Endodermal cell (in vitro differentiated cells): ENCODE measurements at places on chromosomes 3 and 15. TPM values are rescaled to one million over a fixed set of nuclear protein-coding genes. Genes with fewer than 3 reads are reported as not detected.
A peak's percentile ranks its signal among the peaks of the same experiment; 100 is the strongest.

GALNT15 gene
- 0.13 to 0.23 TPM in 2 of 3 replicates, not detected in the other for total RNA-seq

- H3K36me3 ChIP-seq, result no peaks in the 10 kb centered on the region
- H3K4me1 ChIP-seq, result no peaks in the 10 kb centered on the region
- DNase-seq, result no peak
- H3K27ac ChIP-seq, result no peak overlapping the region
- H3K27me3 ChIP-seq, result no peaks in the 10 kb centered on the region
- H3K4me3 ChIP-seq, result no peak overlapping the region
These were observed 126.5 kb upstream of the SLC7A14 start for GRCh38 chr3:170712336-170712735.

- DNase-seq, result no peak
- H3K36me3 ChIP-seq, result no peaks in the 10 kb centered on the region
- H3K27me3 ChIP-seq, result no peaks in the 10 kb centered on the region
These were observed 5.7 kb downstream of the CEP19 start for GRCh38 chr3:196706327-196706726.

DNA sequence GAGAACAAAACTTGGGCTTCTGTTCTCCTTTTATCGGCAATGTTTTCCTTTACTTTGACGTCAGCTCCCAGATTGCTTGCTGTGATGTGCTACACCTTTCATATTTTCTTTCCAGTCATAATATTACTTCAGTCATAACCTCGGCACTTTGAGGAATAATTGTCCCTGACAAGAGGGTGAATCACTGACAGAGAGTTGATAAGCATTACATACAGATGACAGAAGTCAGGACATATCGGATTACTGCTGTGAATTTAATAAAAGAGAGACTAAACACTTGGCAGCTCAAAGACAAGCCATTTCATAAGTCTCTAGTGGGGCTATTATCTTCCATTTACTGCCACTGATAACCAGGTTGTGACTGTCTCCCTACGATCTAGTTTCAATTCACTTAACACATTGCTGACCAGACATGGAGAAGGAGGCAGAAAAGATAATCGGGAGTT lies 362.1 kb upstream of the ARRDC4 start:
- H3K4me1 ChIP-seq, result peaks cover 6% of the 10 kb centered on the region
- no peaks in the 10 kb centered on the region for H3K27me3 ChIP-seq
- DNase-seq, result no peak
- H3K36me3 ChIP-seq, result no peaks in the 10 kb centered on the region

DNA sequence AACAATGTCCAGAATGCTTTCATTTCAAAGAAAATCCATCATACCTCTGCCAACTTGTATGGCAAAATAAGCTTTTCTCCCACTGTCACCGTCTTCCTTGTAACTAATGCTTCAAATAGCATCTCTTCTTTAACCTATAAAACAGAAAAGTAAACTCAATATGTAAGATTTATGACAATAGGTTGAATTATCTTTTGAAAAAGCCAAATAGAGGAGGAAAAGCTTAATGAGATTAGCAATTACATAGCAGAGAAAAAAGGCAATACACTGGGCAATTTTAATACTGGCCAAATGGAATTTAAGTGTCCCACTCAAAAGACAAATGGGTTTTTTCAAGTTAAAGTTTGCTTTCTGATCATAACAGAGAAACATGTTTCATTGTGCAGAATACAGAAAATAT lies 118.1 kb downstream of the MYO9A start:
- H3K27me3 ChIP-seq, result no peaks in the 10 kb centered on the region
- no peak for DNase-seq
- H3K36me3 ChIP-seq, result peaks cover 9% of the 10 kb centered on the region

DNA sequence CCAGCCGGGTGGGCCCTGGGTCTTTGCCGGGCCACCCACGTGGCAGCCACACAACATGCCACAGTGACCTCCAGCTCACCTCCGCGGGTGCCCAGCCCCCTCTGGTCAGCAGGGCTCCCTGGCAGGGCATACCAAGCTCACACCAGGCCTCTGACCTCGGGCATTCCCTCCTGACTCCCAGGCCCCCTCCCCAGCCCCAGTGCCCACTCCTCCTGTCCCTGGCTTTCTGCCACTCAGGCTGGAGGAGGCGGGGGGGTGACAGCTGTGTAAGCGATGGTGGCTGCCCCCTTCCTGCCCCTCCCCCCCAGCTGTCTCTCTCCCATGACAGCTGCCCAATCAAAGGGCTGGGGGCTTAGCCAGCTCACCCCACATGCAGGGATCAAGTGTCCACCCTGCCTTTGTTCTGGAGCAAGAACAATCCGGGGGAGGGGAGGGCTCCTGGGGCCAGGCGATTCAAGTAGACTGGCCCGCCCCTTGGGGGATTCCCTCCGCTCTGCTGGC lies 3.3 kb downstream of the PCBP4 start:
- peaks cover 37% of the 10 kb centered on the region for H3K36me3 ChIP-seq
- no peak overlapping the region for H3K4me3 ChIP-seq
- peaks cover 21% of the 10 kb centered on the region for H3K4me1 ChIP-seq
- no peaks in the 10 kb centered on the region for H3K27me3 ChIP-seq
- peak; percentile 52 for DNase-seq
